Testis (tissue), 5 donors: ENCODE measurements at places on chromosomes 4 and X.

DNA sequence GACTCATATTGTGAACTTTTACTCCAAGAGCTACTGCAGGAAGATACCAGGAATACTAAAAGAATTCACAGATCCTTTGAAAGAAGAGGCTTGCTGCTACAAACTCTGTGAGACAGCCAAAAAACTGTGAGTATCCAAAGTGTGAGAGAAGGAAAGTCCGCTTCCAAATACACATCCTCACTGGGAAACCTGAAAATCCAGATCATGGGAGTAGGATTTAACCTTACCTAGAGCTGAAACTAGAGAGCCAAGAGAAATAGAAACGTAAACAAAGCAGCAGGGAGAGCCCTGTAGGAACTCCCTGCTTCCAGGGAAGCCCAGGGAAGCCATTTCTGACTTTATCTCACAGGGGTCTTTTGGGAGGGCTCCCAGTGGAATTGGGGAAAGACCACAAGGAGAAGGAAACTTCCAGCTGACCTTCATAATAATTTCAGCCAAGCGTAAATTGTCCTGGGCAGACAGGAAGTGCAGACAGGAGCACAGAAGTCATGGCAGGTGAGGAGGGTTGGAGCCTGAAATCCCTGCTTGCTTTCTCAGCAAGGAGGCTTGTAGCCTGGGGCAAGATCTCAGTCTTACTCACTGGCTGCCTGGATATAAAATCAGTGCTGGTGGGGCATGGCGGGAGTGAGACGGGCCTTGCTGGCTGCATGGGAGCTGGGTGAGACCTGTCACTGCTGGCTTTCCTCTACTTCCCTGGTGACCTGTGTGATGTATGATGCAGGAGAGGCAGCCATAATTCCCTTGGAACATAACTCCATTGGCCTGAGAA, 26.2 kb upstream of the NFKB1 start:
- no peak for DNase-seq

DNA sequence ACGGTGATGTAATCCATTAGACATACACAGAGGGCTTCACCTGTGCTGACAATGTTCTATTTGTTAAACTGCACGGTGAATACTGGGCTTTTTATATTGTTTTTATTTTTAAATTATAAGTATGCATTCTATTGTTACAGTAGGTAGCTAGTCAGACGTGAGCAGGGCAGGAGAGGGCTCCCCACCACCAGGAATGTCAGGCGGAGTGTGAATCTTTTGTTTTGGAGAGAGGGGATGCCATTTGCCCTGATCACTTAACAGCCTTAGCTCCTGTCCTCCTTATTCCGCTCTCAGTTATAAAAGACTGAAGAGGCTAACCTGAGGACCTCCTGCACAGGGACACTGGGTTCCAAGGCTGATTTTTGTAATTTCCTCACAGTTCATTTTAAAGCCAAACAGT, 151.6 kb upstream of the TAPT1 start:
- DNase-seq, result no peak

DNA sequence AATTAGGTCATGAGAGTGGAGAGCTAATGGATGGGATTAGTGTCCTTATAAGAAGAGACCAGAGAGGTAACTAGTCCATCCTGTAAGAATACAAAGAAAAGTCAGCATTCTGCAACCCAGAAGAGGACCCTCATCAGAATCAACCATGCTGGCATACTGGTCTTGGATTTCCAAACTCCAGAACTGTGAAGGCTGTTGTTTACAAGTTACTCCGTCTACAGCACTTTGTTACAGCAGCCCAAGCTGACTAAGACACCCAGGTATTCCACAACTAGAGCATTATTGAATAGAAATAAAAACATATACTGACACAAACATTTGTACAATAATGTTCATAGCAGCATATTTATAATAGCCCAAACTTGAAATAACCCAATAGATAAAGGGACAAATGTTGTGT, 9.2 kb downstream of the TMEM156 start:
- no peak for DNase-seq

DNA sequence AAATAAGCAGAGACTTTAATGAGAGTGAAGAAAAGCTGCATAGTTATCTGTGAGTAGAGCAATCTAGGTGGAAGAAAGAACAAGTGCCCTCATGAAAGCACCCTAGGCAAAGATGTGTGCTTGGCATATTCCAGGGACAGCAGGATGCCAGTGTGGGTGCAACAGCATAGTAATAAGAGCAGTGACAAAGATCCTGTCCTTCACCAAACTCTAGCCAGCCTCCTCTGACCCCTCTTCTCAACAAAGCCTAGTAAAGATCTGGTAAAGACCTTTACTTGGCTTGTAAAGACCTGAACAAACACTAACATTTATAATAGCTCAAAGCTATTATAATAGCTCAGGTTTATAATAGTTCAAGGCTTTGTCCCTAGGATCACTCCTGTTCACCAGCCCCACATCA, 735.4 kb downstream of the PCDH7 start:
- DNase-seq, result no peak

GRCh38 chr4:953574-953915, 19.8 kb downstream of the DGKQ start:
- no peak for DNase-seq

DNA sequence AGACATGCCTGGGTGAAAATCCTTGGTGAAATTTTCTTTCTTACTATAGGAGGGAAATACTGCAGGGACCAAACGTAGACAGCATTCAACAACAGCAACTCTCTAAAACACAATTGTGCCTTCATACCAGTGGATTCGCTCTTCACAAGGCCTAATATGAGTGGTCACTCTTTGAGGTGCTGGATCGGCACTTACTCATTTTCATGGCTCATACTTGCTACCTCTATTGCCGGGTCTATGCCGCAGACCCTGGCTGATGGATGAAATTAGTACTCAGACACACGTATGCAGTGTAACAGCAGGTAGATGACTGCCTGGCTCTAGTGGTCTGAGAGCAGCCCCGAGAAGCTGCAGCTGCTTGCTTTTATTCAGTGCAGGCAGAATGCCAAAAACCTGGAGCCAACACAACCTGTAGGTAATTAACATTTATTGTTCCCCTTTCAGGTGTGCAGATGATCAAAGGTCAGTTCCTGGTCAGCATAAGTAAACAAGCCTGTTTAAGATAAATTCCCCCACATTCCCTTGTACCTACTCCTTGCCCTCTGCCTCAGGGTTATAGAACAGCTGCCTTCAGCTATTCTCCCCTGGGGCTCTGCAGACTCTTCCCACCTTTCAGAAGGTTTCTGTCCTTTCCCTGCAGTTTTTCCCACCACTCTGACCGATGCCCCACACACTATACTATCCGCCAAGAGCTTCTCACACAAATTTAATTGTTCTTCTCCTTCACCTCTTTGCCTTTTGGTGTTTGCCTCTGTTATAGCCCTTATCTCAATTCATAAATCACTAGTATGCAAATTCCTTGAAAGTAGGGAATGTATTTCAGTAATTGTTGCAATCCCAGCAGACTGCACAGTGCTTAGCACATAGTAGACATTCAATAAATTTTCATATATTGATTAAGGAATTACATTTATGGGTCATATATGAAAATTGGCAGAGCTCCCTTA, 210.0 kb downstream of the SPANXN3 start:
- no peak for DNase-seq

DNA sequence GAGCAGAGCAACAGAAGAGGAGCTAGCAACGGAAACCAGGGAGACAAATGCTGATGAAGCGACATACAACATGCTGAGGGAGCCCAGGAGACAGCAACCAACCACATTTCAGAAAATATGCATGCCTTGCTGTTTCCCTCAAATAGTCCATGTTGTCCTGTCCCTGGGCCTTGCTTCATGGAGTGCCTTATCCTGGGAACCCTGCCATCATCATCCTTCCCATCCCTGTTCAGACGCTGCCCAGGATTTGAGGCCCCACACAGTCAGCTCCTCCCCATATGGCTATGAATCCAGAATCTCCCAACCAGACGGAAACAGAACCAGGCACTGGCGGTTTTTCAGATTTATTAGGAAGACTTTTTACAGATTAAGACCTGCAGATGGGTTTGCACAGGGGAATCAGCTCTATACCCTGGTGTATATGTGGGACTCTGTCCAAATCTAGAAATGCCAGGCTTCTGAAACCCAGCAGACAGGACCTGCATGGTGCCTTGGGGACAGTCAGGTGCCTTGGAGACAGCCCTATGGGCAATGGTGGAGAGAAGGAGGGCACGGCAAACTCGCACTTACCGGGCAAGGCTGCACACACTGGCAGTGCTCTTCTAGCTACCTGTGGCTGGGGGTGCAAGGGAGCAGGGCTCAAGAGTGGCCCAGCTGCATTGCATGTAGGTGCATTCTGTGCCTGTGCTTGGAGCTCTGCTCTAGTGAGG, 199.7 kb upstream of the MAMLD1 start:
- DNase-seq, result peak; percentile 28

DNA sequence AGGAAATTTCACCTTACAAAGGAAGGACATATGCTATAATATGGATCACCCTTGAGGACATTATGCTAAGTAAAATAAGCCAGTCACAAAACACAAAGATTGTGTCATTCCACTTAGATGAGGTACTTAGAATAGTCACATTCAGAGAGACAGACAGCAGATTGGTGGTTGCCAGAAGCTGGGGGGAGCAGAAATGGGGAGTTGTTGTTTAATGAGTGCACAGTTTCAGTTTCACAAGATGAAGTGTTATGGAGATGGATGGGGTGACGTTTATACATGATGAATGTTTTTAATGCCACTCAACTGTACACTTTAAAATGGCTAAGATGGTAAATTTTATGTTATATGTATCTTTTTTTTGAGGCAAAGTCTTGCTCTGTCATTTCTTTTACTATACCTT, 14.8 kb upstream of the SPON2 start:
- no peak for DNase-seq

DNA sequence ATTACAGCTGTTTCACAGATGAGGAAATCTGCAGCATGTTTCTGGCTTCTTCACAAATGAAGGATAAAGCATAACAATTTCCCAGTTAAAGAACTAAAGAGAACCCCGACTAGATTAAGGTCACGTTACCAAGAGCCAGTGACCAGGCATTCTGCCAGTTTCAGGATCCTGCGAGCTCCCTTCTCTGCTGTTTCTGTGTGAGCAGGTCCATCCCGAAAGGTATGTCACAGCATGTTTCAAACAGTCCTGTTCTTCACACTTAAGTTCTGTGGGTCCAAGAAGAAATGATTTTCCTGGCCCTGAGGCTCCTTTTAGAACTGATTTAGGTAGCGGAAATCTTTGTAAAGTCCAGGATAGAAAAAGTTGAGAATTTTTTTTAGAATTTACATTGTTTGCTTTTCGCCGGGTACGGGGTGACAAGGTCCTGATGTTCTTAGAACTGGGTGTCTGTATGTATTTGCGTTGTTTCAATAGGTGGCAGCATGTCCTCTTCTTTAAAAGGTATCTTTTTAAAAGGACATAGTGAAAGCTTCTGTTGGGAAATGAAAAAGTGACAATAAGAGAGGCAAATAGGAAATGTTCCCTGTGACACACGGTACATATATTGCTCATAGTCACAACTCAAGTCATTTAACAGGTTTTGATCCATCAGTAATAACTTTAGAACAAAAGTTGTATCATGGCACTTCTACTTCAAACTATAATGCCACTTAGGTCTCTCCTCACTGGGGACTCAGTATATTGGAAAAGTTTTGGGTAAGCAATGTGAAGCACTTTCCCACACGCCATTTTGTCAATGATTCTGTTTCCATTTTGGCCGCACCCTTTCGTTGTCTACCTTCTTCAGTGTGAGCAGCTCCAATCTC, 18.4 kb downstream of the IL21 start:
- peak; percentile 23 for DNase-seq

DNA sequence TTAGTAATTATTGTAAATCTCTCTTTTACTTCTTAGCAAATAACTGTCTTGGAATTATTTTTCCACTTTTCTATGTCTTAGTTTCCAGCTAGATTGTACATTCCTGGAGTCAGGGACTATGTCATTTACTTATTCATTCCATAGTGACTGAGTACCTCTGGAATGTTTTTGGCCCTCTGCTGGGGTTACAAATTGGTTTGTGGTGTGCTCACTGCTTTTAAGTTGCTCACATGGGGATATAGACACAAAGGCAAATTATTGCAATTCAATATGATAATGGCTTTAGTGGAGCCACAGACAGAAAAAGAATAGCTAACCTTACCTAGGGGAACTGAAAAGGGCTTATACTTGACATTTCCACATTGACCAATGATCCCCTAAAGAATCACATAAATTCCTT, 63.7 kb upstream of the PDGFRA start:
- DNase-seq, result no peak

DNA sequence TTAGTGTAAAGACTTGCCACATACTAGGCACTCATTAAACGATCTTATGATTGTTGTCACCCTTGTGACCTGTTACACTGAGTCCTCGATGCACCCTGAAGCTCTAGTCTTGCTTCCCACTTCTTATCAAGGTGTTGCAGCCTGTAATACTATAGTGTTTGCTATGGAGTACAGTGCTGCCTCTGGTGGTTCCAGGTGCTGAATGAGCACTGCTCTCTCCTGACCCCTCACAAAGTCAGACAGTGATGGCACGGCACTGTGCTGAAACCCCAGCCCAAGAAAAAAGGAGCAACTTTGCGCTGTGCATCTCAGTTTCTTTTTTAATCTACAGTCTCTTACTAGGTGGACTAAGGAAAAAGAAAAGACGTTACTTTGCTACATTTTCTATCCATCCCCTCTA, 106.3 kb downstream of the GC start:
- no peak for DNase-seq

- DNase-seq, result no peak
Observed at GRCh38 chrX:139640259-139640658, 67.7 kb downstream of the MCF2 start.

DNA sequence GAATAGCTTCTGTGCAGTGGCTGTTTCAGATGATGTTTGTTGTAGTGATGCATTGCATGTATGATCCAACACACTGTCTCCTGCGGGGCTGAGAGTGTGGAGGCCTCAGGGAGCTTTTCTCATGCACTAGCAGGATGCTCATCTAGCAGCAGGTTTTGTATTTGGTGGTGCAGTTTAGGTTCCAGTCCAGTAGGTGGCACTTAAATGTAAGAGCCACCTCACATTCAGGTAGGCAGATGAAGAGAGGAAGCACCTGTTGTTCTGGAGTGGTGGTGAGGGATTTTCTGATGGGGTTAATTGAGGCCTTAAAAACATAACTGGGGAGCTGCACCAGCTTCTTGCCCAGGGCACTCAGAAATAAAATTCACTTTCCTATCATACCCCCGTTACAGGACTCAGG, 300.9 kb downstream of the SPIN4 start:
- peak; percentile 11 for DNase-seq

GRCh38 chr4:945274-946102, 13.2 kb downstream of the TMEM175 start:
- no peak for DNase-seq

- no peak for DNase-seq
Observed at GRCh38 chr4:147704846-147705245, 20.9 kb upstream of the PRMT9 start.

DNA sequence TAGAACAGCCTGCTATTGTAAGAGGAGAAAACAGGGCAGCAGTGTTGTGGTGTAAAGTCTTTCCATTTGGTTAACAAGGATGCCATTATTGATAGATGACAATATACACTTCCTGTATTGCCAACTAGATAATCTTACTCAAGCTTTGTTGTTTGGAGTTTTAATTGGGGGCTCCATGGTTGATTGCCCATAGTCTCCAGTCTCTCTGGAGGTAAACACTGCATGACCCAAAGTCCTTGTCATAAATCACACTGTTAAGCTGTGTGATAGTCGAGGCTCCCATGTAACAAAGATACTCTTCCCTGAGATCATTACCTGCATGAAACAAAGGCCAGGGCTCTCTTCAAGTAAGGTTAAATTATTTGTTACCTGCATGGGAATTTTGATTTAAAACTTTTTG, 394.6 kb downstream of the C4orf33 start:
- no peak for DNase-seq

GRCh38 chr4:32519060-32519459, 1798.9 kb downstream of the PCDH7 start:
- DNase-seq, result no peak
